NCI-H82 (cell line): ENCODE measurements at places on chromosomes 7 and 10.

DNA sequence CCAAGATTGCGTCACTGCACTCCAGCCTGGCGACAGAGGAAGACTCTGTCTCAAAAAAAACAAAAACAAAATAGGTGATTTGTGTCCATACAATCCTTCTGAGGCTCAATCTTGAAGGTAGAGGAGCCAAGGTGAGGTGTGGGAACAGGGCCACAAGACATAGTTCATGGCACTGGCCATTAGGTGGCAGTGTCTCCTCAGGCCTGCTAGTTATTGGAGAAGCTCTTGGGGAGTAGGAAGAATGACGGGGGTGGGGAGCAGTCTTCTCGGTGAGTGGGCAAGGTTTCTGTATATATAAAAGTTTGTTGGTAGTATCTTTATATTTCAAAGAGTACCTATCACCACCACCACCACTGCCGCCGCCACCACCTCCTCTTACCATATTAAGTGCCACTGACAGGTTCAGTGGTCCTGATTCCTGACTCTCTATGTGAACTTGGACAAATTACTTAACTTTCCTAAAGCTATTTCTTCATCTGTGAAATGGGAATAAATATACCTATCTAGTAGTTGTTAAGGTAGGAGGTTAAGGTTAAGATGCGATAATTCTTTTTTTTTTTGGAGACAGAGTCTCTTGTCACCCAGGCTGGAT, 24.0 kb downstream of the CCSER2 start:
- peak; percentile 76 for DNase-seq

- peak; percentile 75 for DNase-seq
Observed at GRCh38 chr7:101814991-101815825, 2.2 kb upstream of the CUX1 start.

DNA sequence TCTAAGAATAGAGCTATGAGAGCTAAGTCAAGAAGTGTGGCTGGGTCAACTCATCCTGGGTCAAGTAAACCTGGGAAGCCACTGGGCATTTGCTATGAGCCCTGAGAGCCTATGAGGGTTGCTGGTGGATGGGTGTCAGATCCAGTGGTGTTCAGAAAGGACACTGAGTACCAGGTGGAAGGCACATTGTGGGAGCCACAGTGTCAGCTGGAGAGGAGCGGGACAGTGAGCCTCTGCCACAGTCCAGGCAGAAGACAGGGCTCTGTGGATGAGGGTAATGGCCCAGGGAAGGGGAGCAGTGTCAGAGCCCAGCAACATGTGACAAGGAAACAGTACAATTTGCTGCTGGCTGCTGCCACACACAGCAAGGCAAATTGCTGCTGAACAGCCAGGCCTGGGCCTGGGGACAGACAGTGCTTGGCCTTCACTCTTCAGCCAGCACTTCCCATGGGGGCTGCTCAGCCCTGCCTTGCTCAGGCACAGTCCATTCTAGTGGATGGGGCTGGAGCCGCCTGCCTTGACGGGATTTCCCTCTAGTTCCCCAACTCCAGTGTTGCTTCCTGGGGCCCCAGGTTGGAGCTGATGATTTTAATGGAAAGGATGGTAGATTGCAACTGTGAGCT, 90.9 kb upstream of the CHST15 start:
- DNase-seq, result no peak

DNA sequence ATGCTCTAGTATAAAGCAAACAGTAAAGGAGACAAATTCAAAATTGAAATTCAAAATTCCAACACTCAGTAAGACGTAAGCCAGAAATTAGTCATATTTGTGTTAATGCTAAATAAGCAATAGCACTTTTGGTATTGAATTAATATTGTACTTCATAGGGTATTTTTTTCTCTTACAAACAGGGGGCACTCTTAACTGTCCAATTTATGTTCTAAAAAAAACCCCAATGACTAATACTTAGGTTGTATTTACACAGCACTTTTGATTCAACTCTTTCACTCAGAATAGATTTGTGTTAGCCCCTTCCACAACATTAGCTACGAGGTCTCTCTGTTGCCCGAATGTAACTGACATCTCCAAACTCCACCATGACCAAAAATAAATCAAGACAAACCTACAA, 284.9 kb upstream of the COBL start:
- DNase-seq, result no peak
